ENCODE measurements at places on chromosomes 13 and 19.

- peak; percentile 19 for DNase-seq
Measured at GRCh38 chr19:2381148-2381820, 21.2 kb downstream of the TMPRSS9 start.

- peak; percentile 17 for DNase-seq
Measured at GRCh38 chr13:39016787-39017186, 21.1 kb downstream of the PROSER1 start.

GRCh38 chr19:54268936-54269335 lies 11.9 kb upstream of the LILRB5 start:
- DNase-seq: no peak

DNA sequence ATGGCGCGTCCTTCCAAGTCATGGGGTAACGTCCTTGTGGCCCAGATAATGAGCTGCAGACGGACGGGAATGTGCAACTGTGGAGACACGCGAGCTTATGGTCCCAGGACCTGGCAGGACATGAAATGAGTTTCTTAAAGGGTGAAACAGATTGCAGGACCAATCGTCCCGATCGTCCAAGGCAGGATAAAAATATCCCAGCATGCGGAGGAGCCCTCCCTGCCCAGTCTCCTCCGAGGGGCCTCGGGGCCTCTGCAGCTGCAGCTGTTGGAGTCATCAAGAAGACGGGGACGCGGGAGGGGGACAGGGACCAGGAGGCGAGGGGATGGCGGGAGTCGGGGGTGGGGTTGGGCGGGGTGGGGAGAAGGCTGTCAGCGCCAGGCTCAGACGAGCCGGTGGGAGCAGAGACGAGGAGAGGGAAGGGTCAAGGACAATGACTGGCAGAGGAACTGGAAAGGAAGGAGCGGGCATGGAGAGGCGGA lies 14.4 kb upstream of the GARIN5A start:
- DNase-seq: no peak

DNA sequence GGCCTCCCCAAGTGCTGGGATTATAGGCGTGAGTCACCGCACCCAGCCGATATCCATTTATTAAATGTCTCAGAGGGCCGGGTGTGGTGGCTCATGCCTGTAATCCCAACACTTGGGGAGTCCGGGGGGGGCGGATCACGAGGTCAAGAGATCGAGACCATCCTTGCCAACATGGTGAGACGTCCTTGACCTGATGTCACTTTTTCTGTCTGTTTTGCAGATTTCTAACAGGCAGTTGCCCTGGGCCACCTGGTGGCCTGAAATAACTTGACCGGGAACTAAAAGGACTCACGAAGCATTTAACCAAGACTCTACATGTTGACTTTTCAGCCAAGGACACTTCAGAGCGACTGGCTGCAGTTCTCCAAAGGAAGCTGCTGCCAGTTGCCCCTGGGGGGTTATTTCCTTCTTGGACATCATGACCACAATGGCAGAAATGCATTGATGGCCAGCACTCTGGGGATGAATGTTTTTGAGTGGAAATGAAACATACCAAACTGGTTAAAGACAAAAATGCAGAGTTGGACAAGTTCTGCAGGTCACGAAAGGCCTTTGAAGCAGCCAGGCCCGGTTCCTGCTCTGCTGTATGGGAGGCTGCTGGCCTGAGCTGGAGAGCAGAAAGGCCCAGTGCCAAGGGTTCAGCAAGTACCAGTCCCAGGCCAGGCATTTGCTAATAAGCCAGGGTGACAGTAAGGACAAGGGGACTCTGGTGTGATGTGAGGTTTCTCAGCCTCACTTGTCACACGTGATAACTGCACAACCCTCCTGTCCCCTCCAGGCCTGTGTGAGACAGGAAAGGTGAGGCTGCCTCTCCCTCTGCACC lies 8.3 kb downstream of the ZNF837 start:
- DNase-seq: no peak

GRCh38 chr13:84961023-84961422 lies 838.2 kb downstream of the SLITRK6 start:
- no peak for DNase-seq

- DNase-seq: peak; percentile 84
Measured at GRCh38 chr19:39237200-39238184, 7.3 kb downstream of the IFNL3 start.

DNA sequence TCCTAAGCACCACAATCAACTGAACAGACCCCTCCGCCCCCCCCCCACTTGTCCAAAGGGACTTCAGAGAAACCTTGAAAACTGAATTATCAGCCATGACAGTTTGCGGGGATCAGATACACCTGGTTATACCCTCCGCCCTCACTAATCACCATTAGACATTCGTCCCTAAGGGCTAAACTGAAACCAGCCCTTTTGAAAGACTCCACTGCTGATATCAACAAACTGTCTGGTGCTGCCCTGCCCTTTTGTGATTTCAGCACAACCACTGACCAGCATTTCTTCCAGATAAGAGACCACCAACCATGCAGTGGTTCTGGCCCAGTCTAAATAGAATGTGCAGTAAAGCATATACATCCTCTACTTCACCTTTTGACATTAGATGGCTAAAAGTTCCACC lies 1422.9 kb downstream of the EFNB2 start:
- no peak for DNase-seq

- DNase-seq: no peak
Measured at GRCh38 chr13:99289674-99290337, 17.4 kb downstream of the GPR183 start.

DNA sequence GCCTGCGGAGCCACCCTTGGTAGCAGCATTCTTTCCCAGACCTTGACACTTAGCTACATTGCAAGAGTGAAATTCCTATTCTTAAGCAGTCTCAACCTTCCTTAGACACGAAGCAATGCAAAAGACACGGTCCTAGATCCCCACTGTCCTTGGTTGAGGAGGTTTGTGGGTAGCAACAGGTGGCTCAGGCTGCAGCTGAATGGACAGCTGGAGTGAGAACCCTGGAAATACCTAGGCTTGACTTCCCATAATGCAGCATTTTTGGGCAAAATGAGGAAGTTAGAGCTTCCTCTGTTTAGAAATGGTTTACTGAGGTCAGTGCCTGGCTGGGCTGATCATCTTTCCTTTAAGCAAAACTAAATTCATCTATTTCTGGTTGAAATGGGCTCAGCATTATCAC lies 296.6 kb downstream of the RFC3 start:
- no peak for DNase-seq

GRCh38 chr13:40801255-40802217 lies 12.1 kb downstream of the SLC25A15 start:
- peak; percentile 83 for DNase-seq

- DNase-seq: no peak
Measured at GRCh38 chr19:39252458-39252857, 3.8 kb upstream of the IFNL4 start.
